ENCODE measurements at places on chromosomes 6 and 20.

DNA sequence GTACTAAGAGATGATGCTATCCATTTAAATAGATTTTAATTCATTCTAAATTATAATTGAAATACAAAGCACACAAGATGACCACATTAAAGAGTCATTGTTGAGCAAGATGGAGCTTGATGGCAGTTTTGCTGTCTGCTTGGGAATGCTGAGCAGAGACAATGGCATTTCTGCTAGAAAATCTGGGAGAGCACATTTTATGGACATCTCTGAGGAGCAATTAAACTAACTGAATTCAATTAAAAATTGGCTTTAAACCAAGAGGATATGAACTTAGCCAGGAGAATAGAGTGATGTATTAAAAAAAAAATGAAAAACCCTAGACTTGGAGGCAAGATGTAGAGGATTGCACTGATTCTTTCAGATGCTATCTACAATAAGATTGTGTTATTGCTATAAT is 19.1 kb upstream of the ADGRB3 start:
- no peak for DNase-seq

DNA sequence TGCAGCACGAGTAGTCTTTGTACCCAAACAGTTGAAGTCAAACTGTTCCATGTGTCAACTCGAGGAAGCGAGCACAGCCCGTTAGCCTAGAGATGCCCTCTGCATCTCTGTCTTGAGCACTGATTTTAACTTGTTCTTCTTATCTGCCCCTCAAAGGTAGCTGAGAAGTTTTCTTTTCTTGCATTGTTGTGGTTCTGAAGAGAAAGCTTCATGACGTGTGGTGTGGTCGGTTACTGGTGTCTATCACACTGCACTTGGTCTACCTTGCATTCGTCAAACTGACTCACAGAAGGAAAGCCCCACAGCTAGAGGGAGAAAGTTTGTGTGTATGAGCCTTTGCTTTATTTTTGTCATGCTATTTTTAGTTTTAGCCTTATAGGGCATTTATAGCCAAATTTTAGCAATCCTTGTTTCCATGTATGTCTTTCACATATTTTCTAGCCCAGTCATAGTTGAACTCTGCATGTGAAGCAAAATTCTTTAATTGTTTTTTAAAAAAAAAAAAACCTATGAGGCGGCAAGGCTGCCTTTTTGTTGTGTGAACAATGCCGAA is 115.1 kb downstream of the JAG1 start:
- DNase-seq = no peak

DNA sequence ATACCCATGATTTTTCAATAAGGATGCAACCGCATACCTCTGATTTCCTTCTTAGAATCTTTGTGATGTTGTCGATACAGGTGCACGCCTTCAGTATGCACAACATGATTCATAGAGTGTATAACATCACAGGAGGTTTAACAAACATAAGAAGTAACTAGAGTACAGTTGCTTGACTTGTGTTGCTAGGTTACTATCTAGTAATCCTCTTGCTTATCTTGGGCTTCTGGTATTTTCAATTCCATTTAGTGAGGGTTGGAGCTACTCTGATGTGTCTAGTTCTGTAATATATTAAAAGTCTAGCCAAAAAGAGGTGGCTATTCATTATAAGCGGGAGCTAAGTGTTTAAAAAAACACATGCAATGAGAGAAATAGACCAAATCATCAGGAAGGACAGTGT is 85.5 kb upstream of the TENT5A start:
- DNase-seq = no peak

GRCh38 chr6:139175389-139175948 is 40.6 kb downstream of the HECA start:
- no peak for DNase-seq

- no peak for DNase-seq
These were observed 42.8 kb downstream of the FNDC1 start for GRCh38 chr6:159212028-159212427.

DNA sequence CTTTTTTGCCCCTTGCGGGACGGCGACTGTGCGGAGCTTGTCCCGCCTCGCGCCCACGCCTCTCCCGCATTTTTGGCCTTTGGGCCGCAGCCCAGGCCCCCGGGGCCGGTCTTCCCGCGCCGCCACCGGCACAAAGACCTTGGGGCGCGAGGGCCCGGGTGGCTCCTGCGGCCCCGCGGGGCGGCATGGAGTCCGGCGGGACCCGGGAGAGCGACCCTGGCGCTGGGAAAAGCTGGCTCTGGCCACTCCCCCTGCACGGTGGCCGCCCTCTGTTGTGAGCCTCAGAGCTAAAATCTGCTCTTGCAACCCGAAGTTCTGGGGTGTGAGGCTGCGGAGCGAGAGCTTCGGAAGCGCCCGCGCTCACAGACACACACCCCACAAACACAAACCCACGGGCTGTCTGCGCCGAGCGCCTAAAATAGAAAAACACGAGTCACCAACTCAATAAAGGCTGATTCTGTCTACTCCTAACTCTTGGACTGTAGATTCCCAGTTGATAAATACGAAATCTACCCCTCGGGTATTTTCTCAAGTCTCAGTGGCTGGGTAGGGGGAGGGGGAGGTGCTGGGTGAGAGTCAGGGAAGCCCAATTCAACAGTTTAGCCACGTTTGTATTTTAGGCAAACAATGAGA is 496 bp upstream of the BEND3 start:
- no peak for DNase-seq

- no peak for DNase-seq
These were observed 64.7 kb downstream of the KCNS1 start for GRCh38 chr20:45036044-45036755.

DNA sequence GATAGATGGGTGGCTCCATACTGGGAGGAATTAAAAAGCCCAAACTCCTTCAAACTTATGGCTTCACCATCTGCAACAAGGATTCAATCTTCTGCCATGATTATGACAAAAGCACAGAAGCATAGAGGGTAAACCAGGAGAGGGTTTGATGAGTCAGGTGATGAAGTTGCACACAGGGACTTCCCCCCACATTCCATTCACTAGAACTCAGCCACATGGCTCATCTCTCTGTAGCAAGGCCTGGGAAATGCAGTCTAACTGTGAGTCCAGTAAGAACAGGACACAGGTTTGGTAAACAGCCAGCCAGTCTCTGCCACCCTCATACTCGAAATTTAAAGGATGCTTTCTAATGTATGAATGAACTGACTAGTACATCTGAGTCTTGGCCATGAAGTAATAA is 142.9 kb downstream of the HIVEP2 start:
- no peak for DNase-seq

DNA sequence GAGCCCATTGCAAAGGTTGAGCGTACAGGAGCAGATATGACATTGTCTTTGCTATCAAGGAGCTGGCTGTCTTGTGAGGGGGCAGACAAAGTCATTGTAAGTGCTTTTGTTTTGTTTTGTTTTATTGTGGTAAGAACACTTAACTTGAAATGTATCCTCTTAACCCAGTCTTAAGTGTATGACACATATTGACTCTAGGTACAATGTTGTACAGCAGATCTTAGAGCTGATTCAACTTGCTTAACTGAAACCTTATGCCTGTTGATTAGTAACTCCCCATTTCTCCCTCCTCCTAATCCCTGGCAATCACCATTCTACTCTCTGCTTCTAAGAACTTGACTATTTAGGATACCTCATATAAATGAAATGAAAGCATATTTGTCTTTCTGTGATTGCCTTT is 429.0 kb downstream of the BMP2 start:
- no peak for DNase-seq

GRCh38 chr6:15770347-15771143 is 107.7 kb upstream of the DTNBP1 start:
- no peak for DNase-seq

GRCh38 chr6:79943133-79943532 is 4.2 kb downstream of the ELOVL4 start:
- no peak for DNase-seq

GRCh38 chr6:99402448-99402847 is 8.5 kb upstream of the COQ3 start:
- no peak for DNase-seq

DNA sequence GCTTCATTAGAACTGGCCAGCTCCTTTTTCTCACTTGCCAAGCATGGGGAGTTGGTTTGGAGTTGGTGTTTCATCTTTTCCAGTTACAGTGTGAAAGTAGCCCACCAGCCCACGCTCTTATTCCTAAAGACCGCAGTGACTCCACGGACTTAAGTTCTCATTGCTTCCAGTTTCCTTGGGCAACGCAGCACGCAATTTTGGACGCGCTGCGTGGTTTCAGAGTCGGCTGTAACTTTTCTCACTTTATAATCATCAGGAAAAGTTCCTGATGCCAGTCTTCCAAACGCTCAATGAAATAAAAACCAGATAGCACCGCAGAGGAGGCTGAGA is 381 bp upstream of the PEX7 start:
- peak; percentile 5 for DNase-seq

DNA sequence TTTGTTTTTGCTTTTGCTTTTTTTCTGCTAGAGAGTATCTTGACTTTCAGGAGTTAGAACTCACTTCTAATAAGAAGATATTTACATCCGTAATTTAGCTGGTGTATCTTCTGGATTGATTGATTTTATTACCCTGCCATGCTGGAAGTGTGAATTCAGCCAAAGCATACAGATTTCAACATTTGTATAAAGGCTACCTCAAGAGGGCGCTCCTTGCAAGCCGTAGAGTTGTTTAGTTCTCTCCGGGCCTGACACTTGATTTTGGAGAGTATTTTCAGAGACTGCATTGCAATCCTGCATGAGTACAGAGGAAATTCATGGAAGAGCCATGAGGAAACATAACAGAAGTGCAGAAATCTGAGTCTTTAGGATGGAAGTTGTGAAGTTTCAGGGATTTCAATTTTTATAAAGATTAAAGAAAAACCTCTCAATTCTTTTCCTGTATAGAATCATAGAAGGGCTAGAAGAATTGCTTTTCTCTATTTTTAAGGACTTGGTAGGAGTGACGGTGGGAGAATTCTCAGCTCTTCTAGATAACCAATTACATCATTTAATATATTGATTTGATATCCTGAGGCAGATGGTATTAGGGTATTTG is 66.7 kb upstream of the TIAM2 start:
- peak; percentile 50 for DNase-seq

DNA sequence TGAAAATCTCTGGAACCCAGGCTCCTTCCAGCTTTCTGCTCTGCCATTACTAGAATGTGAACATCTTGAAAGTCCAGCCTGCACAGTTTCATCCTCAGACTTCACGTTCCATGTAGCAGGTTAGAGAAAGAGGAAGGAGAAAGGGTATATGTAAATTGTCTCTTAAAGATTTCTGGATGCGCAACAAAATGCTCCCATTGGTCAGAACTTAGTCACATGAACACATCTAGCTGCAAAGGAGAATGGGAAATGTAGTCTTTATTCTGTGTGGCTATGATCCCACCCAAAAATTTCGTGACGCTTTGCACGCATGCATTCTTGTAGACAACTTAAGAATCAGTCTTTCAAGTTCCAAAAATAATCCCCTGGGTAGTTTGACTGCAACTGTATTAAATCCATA is 46.4 kb upstream of the CHD6 start:
- DNase-seq = no peak

GRCh38 chr6:148242180-148242579 is 100.5 kb upstream of the SASH1 start:
- DNase-seq = no peak

DNA sequence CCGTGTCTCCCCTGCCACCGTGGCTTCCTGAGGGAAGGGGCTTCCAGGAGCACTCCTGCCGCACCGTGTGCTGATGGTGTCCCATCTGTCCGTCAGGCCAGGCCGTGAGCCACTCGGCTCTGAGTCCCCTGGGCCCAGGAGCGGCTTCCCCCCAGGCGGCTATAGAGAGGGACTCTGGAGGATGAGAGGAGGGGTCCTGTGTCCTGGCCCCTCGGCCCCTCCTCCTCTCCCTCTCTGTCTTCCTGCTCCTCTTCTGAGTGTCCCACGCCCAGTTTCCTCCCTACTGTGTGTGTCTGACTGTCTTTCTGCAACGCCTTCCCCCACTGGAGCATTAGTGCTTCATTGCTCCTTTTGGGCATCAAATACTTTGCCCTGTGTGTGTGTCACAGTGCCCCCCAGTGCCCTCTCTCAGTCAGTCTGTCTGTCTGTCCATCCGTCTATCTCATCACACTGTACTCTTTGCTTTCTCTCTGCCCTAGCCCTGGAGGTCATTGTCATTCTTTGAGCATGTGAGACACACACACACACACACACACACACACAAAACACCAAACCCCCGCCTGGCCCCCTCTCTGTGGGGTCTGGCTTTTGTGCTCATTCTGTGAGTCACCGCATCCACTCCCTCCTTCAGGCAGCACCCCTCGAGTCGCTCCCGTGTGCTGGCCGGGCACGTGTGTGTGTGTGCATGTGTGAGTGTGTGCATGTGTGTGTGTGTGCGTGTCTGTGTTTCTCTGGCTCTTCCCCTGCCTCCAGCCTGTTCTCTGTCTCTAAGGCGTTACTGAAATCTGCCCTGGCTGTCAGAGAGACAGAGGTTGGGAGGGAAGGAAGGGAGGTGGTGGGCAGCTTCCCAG is 71.9 kb downstream of the SRC start:
- DNase-seq = no peak
